ENCODE measurements at places on chromosomes 5 and 9. TPM values are rescaled to one million over a fixed set of nuclear protein-coding genes. Genes with fewer than 3 reads are reported as not detected.

- no peaks in the 10 kb centered on the region for H3K4me1 ChIP-seq
- DNase-seq, result no peak
- no peaks in the 10 kb centered on the region for H3K36me3 ChIP-seq
- H3K4me3 ChIP-seq, result no peak overlapping the region
- no peak overlapping the region for H3K27ac ChIP-seq
These were observed 218.4 kb upstream of the MVB12B start for GRCh38 chr9:126108240-126108639.

- H3K27me3 ChIP-seq, result no peaks in the 10 kb centered on the region
- H3K4me3 ChIP-seq, result no peak overlapping the region
- no peak overlapping the region for H3K27ac ChIP-seq
These were observed 347.6 kb downstream of the EBF1 start for GRCh38 chr5:158751961-158752655.

DNA sequence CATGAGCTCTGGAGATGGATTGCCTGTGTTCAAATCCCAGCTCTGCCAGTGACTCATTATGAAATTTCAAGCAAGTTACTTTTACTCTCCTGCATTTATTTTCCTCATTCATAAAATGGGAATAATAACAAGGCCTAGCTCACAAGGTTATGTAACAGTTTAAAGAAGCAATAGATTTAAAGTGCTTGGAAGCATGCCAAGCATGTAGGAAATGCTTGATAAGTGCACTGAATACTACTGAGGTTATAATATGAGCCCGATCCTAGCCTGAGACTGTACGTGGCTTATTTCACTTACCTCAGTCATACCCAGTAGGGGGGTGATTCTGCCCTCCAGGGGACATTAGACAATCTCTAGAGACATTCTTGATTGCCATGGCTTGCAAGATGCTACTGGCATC, 734.1 kb upstream of the WWC1 start:
- no peak for DNase-seq
- H3K27ac ChIP-seq, result no peak overlapping the region
- peaks cover 35% of the 10 kb centered on the region for H3K27me3 ChIP-seq
- no peaks in the 10 kb centered on the region for H3K4me1 ChIP-seq
- H3K36me3 ChIP-seq, result no peaks in the 10 kb centered on the region
- no peak overlapping the region for H3K4me3 ChIP-seq

Gene SPACA9
- total RNA-seq, result 2.3 TPM

DNA sequence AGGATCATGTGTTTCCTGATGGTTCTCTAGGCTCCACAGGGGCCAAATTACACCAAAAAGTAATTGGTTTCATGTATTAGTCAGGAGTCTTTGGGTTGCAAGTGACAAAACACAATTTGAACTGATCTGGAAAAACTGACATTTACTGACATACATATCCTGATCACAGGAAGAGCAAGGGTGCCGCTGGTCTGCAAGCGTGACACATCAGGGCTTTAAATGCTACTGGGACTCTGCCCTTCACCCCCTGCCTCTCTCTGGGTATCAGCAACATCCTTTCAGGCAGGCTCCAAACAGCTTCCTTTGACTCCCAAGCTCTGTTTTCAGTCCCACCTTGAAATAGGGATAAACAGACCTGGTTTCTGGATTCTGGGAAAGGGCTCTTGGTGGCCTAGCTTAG, 197.5 kb downstream of the PALM2AKAP2 start:
- no peak for DNase-seq
- H3K27ac ChIP-seq, result no peak overlapping the region
- H3K4me3 ChIP-seq, result no peak overlapping the region
- peaks cover 15% of the 10 kb centered on the region for H3K4me1 ChIP-seq

Gene SLC28A3
- total RNA-seq, result not detected

DNA sequence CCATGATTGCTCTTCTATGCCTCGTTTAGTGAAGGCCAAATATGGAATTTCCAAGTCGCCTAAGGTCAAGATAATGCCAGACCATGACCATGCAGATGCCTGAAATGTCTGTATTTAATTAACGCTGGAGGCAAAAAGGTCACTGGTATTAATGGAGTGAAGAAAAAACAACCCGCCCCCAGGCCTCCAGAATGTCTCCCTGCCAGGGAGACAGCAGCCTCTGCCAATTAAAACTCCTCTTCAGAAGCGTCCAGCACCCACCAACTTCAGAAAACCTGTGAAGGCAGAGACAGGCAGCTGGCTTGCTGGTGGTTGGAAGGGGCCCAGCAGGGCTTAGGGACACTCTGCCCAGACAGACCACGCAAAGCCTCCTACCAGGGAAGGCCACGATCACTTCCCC, 94.4 kb downstream of the VAV2 start:
- H3K4me3 ChIP-seq, result no peak overlapping the region
- no peaks in the 10 kb centered on the region for H3K36me3 ChIP-seq
- H3K27ac ChIP-seq, result no peak overlapping the region
- no peaks in the 10 kb centered on the region for H3K4me1 ChIP-seq

DNA sequence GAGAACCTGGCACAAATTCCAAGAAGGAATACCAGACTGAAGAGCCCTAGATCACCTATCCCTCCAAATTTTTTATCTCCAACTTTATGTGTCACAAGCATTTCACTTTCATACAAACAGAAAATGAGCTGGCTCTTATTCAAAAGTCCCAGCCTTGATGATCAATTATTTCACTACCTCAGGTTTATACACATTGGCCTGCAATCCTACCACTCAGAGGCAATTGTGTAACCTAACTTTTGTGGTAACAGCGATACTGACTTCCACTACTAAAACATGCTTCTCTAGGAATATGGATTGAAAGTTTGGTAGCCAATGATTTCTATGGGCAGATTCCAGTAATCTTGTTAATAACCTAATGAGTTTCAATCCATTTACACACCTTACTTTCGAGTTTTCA, 10.5 kb downstream of the RNF38 start:
- no peak for DNase-seq
- no peak overlapping the region for H3K4me3 ChIP-seq
- peaks cover 4% of the 10 kb centered on the region for H3K36me3 ChIP-seq
- H3K27ac ChIP-seq, result no peak overlapping the region
- H3K27me3 ChIP-seq, result no peaks in the 10 kb centered on the region

Gene CDKN2A
- total RNA-seq, result 293 TPM

GRCh38 chr9:37382161-37382981, 40.1 kb upstream of the GRHPR start:
- DNase-seq, result no peak
- H3K4me1 ChIP-seq, result no peaks in the 10 kb centered on the region
- no peak overlapping the region for H3K27ac ChIP-seq
- no peaks in the 10 kb centered on the region for H3K27me3 ChIP-seq
- no peak overlapping the region for H3K4me3 ChIP-seq

Gene NUP188
- total RNA-seq, result 48.0 TPM

Gene SLC22A5
- 21.8 TPM for total RNA-seq

GRCh38 chr5:73687357-73687756, 61.4 kb downstream of the ARHGEF28 start:
- DNase-seq, result no peak
- no peak overlapping the region for H3K27ac ChIP-seq
- H3K36me3 ChIP-seq, result no peaks in the 10 kb centered on the region
- no peaks in the 10 kb centered on the region for H3K27me3 ChIP-seq
- peaks cover 13% of the 10 kb centered on the region for H3K4me1 ChIP-seq
- no peak overlapping the region for H3K4me3 ChIP-seq

Gene GABRP
- not detected for total RNA-seq

Gene MARCHF11
- total RNA-seq, result not detected

- no peaks in the 10 kb centered on the region for H3K36me3 ChIP-seq
- no peaks in the 10 kb centered on the region for H3K27me3 ChIP-seq
- no peak overlapping the region for H3K27ac ChIP-seq
- no peaks in the 10 kb centered on the region for H3K4me1 ChIP-seq
- H3K4me3 ChIP-seq, result no peak overlapping the region
These were observed 49.8 kb upstream of the RPS23 start for GRCh38 chr5:82327941-82328340.

DNA sequence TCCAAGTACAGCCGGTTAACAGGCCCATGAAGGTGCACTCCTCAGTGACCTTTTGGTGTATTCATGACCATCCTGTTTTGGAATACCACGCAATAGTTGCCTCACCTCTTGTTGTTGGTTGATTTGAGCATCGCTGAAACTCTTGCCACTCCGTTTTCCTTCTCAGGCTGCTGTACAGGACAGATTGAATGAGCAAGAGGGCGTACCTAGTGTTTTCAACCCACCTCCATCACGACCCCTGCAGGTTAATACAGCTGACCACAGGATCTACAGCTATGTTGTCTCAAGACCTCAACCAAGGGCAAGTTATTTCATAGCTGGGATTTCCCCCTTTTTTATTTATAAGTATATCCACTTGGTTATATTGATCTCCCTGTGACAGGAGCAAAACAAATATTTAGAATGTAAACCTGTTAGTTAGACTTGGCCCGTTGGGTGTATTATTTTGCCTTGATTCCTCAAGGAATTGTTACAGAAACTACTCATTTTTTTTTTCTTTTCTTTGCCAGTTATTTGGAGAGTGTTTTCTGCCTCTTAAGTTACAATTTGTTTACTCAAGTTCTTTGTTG, 38.1 kb downstream of the FAF2 start:
- DNase-seq, result no peak
- no peak overlapping the region for H3K27ac ChIP-seq
- H3K4me3 ChIP-seq, result no peak overlapping the region
- no peaks in the 10 kb centered on the region for H3K27me3 ChIP-seq
- H3K4me1 ChIP-seq, result peaks cover 31% of the 10 kb centered on the region

Gene GSN
- 40.3 TPM for total RNA-seq

GRCh38 chr9:16221366-16221765, 649.1 kb downstream of the BNC2 start:
- H3K4me3 ChIP-seq, result no peak overlapping the region
- no peak overlapping the region for H3K27ac ChIP-seq
- no peak for DNase-seq
- no peaks in the 10 kb centered on the region for H3K27me3 ChIP-seq
- no peaks in the 10 kb centered on the region for H3K36me3 ChIP-seq

DNA sequence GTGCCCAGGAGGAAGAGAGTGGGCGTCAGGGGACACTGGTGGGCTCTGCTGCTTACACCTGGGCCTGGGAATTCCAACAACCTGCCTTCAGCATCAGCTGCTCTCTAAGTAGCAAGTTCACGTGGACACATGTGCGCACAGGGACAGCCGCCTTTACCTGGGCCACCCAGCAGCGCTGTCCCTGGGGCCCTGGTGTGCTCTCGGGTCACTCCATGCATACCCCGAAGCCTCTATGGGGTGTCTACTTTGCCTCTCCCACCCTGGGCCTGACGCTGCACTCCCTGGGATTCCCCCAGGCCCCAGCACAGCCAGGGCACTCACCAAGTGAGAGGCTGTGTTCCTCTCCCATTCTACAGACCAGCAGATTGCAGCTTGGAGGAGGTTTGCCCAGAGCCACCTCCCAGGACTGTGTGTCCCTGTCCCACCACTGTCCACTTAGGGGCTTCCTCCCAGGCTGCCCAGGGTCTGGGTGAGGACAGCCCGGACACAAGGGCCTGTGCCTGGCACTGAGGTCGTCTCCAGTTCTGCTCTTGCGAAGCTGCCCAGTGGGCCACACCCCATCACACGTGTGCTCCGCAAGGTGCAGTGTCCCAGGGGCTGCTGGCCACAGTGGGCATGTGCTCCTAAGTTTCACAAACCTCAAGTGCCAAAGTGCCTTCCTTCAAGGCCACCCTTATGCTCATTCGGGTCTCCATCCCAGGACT, 5.9 kb downstream of the NINJ1 start:
- no peaks in the 10 kb centered on the region for H3K27me3 ChIP-seq
- no peaks in the 10 kb centered on the region for H3K36me3 ChIP-seq
- H3K4me1 ChIP-seq, result peaks cover 11% of the 10 kb centered on the region
- DNase-seq, result no peak
- no peak overlapping the region for H3K4me3 ChIP-seq
- no peak overlapping the region for H3K27ac ChIP-seq

DNA sequence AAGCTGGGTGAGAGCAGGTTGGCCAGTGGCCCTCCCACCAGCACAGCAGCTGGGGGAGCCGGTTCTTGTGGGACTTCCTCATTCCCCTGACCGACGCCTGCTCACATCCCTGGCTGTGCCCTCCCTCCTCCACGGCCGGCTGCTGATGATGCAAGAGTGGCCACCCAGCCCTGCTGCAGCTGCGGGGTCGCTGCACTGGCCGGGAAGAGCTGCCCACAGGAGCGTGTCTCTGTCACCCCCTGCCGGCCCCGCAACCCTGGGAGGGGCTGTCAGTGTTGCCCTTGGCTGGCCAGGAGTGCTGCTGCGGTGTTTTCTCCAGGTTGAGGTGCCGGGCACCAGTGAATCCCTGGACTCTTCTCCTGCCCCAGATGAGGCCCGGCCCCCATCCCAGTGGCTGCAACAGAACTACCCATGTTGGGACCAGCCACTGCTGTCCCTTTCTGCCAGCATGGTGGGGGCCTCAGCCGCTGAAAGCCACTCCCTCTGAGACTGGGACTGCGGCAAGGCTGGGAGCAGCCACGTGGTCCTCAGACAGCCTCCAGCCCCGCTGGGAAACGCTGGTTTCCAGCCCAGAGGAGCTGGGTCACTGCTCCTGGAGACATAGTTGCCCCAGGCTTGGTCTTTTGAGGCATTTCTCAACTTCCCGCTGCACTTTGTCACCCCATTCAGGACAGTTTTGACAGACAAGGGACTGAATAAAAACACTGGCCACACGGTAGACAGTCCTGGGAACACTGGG, 739 bp downstream of the CARD9 start:
- no peaks in the 10 kb centered on the region for H3K36me3 ChIP-seq
- no peaks in the 10 kb centered on the region for H3K4me1 ChIP-seq
- H3K27me3 ChIP-seq, result no peaks in the 10 kb centered on the region

DNA sequence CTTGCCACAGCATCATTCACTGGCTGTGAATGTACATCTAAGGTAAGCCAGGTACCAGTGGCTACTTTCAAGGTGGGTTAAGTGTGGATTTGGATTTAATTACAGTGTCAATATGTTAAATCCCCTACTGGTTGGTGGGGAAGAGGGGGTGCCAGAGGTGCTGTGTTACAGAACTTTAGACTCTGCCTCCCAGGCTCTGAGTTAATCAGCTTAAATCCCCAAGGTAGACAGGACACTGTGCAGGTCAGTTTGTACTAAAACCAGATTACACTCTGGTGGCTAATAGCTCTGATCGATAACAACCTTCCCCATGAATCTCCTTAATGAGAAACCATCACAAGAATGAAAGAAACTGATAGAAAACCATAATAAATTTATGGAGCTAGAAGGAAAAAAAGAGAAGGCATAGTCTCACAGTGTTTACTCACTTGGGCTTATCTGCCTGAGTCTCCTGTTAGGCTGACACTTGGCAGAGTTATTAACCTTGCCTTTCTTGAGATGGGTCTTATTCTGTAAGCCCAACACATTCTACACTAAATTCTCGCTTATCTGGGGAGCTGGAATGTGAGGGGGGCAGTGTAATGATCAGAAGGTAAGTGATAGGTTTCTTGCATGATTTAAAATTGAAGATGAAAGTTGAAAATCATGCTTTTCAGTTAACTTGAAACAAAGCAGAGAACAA, 106.8 kb downstream of the LMNB1 start:
- H3K27ac ChIP-seq, result no peak overlapping the region
- DNase-seq, result no peak
- no peaks in the 10 kb centered on the region for H3K36me3 ChIP-seq
- peaks cover 17% of the 10 kb centered on the region for H3K4me1 ChIP-seq
- H3K4me3 ChIP-seq, result no peak overlapping the region

Gene PLGRKT
- total RNA-seq, result 11.4 TPM

Gene QRFP
- not detected for total RNA-seq

Gene RALGDS
- 32.2 TPM for total RNA-seq
